Melanocyte of skin (primary cell): ENCODE measurements at places on chromosomes 3 and 15. TPM values are rescaled to one million over a fixed set of nuclear protein-coding genes. Genes with fewer than 3 reads are reported as not detected.

The RLBP1 gene
- total RNA-seq: under 0.01 and 1.4 TPM in 2 replicates

The WDR72 gene
- total RNA-seq: 1.3 and 2.9 TPM in 2 replicates

The TMEM207 gene
- total RNA-seq: not detected in 2 replicates

The TUSC2 gene
- 18.5 and 24.1 TPM in 2 replicates for total RNA-seq

The STRIT1 gene
- total RNA-seq: not detected in 2 replicates

The BCL2A1 gene
- total RNA-seq: 67.1 and 138 TPM in 2 replicates

The KCNMB2 gene
- total RNA-seq: not detected in 2 replicates
